Spleen (tissue), 13 donors: ENCODE measurements at places on chromosomes 3 and 15. TPM values are rescaled to one million over a fixed set of nuclear protein-coding genes. Genes with fewer than 3 reads are reported as not detected.

PLSCR4 gene
- 32.5 TPM for total RNA-seq

DNA sequence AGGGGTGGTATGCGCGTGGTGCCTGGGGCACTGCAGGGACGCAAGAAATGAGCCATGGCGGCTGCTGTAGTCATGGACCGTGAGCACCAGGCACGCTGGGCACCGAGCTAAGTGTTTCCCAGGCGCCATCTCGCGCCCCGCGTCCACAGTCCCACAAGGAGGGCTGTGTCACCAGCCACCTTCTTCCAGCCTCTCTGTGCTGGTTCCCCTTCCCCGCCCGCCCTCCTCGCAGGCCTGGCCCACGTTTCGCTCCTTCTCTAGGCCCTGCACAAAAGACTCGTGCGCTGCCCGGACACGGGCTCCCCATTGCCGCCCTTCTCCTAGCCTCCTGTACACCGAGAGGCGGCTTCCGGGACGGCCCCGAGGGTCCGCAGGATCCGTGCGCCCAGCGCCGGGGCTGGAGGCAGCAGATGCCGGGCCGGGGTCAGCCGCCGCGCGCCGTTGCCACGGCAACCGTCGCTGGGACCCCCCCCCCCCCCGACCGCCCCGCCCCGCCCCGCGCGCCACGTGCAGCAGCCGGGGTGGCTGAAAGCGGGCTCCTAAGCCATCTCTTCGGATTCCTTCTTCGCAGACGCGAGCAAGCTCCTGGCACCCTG, 113.4 kb downstream of the SRGAP3 start:
- no peak for DNase-seq

GRCh38 chr15:59180945-59181600, 25.6 kb upstream of the LDHAL6B start:
- no peak for DNase-seq

GRCh38 chr3:67648229-67648628, 6.2 kb downstream of the SUCLG2 start:
- DNase-seq, result no peak

SMCO1 gene
- not detected for total RNA-seq

DNA sequence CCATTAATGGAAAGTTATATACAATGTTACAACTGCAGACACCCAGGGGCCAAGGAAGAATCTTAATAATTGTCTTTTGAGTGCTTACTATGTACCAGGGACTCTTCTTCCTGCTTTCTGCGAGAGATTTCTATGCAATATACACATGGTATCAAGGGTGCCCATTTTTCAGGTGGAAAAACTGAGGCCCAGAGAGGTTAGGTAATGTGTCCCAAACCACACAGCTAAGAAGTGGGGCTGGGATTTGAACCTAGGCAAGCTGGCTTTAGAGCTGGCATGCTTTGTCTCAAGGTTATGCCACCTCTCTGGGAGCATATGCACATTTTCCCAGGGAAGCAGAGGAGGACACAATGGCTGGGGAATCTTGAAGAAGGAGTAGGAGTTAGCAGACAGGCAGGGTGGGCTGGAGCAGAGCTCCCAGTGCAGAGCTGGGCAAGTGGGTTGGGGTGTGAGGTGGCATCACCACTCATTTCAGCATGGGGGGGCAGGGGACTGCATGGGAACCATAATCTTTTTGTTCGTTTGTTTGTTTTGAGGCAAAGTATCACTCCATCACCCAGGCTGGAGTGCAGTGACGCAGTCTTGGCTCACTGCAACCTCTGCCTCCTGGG, 339.8 kb upstream of the LRRFIP2 start:
- DNase-seq, result no peak

SEMA6D gene
- 2.3 TPM for total RNA-seq

DNA sequence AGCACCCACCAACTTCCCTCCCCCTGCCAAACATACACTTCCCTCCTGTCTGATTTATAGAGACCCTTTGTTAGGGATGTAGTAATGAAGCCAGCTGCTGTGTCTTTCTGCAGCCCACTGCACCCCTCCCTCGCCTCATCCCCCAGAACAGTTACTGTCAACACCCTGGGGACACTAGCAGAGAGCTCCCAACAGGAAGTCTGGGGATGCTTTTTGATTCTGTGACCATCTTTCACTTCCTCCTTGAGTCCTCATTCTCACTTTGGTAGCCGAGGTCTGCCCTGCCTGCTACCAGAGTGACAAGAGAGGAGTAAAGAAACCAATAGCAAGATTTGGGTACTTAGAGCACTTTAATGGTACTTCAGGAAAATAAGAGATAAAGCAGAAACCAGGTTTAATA, 201.6 kb downstream of the SATB1 start:
- DNase-seq, result peak; percentile 74

CMTM7 gene
- 59.9 TPM for total RNA-seq

KY gene
- not detected for total RNA-seq

ASB14 gene
- total RNA-seq, result not detected

GRCh38 chr15:73051391-73051806, 864 bp upstream of the NEO1 start:
- no peak for DNase-seq

DNA sequence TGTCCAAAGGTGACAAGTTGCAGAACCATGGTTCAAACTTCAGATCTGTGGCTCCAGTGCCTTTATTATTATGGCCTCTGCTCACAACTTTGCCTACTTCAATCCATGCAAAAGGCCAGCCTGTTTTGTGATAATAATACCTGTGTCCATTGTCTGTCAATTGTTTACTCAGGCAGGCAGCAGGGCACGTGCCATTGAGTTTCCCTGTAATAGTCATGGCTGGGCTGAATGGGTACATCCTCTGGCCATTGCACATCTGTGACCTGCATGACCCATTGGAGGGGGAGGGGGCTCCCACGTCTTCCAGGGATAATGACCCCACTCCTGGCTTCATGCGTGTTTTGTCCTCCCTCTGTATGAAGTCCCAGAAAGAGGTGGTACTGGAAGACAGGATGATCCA, 215.4 kb downstream of the SSR3 start:
- no peak for DNase-seq

DNA sequence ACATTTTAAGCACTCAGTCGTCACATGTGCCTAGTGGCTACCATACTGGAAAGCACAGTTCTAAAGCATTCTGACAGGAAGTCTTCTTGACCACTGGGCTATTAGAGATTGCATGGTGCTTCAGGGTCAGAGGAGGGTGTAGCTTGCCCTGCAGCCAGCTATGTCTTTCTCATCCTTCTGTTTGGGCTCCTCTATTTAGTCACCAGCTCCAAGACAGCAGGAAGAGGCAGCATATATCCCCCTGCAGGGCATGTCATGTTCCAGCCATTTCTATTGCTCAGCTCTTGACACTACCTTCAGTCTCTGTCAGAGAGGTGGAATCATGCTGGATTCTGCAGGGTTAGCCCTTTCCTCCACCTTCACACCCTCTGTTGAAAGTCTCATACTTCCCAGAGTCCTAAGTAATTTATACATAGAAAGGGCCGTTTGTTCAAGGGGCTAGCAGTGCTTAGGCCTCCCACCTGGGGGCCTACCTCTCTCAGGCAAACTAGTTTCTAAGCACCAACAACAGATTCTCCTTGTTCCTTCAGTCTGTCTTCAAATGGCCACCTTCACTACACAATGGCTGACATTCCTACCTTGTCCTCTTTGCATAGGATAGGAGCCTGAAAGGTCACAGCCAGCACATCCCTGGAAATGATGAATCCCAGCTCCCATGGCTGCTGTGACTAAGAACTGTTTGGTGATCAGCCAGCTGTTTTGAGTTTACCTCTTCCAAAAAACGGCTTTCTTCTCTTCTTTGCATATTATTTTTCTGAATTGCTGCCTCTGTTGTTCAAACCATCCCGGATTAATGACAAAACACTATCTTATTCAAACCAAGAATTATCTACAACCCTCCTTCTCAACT, 115.7 kb upstream of the BFSP2 start:
- DNase-seq, result no peak

TRPM1 gene
- total RNA-seq, result not detected

DNA sequence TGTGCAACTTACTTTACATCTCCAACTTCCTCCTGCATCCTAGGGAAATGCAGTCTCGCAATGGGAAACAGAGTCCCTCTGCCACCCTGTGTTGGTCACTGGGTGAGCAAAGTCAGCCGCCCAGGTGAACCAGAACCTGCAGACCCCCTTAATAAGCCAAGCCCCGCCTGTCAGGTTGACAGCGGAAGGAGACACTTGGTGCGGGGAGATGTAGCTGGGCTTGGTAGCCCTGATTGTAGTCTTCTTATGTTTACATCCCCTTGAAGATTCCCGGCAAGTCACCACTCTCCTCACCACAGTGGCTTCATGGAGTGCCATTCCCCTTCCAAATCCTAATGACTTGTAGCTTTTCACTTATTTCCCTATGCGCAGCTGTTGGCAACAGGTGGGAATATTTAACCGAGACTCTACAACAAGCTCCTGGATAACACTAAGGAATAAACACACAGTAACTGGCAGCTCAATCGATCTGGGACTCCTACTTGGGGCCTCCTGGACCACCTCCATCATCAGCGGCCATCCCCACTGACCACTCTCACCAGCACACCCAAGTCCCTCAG, 17.7 kb upstream of the CLSTN2 start:
- no peak for DNase-seq

DNA sequence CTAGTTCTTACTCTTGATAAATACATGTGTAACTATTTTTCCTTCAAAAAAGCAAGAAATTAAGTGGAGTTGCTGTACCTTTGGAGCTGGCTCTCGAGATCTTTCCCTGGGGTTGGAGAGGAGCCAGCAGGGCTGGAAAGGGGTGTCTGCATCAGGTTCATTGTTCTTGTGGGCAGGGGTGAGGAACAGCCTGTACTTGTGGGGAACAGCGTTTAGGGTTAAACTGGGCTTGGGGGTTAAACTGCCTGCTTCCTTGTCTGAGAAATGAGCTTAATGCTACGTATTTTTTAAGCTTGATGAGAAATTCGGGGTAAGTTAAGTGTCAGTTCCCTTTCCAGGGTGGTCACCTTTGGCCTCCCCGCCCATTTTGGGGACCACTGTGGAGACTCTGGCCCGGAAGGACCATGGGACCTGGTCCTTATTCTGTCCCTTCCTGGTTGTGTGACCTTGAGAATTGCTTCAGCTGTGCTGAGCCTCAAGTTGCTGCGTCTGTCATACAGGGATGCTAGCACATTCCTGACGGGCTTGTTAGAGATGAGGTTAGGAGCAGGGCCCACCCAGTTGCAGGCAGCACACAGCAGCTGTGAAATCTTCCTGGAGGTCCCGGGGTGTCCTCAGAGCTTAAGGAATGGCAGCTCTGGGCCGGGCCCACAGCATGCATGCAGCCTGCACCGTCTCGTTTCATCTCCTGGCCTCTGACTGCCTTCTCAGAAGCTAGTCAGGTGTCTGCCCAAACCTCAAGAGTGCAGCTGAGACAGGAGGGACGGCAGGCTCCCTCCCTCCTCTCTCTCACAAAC, 11.6 kb downstream of the H1-8 start:
- no peak for DNase-seq

APPL1 gene
- 43.4 TPM for total RNA-seq

- DNase-seq, result no peak
Observed at GRCh38 chr3:128100161-128100560, 23.5 kb downstream of the RUVBL1 start.

- DNase-seq, result no peak
Observed at GRCh38 chr15:41416128-41416741, 660 bp upstream of the RTF1 start.

GABRG3 gene
- 1.6 TPM for total RNA-seq

DNA sequence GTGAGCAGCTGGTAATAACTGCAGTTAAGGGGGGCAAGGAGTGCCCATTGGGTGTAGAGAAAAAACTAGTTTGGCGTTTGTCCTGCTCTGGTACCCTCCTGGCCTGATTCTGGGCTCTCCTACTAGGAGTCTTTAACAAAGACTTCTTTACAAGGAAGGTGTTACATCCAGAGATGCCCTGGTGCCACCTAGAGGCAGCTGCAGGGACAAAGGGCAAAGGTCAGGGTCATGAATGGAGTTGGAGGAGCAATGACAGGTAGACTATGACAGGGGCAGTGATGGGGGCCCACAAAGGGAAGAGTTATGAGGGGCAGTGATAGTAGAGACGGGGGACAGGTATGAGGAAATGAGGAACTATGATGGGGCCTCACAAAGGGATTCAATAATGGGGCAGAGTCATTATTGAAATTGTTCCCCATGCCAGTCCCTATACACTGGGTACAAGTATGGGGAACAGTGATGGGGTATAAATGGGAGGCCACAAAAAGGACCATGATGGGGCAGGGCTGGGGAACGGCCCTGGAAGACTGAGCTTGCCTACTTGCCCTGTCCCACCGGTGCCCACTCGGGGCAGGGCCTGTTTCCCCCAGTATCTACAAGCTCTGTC, 7.9 kb downstream of the CCDC71 start:
- DNase-seq, result no peak

DNA sequence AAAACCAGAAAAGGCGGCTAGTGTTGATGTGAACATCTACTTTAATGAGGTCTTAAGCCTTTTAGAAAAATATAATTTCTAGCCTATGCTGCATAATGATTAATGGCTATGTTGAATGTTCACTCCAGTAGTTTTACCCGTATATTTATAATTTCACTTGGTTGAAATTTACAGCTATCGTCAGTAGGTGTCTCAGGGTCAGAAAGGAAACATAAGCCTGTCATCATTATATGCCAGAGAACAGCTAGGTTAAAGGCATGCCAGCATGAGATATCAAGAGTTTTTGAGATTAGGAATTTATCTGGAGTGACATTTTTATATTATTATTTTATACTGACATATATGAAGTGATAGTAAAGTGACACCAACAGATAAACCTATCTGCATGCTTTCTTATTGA, 904.1 kb downstream of the OTOL1 start:
- DNase-seq, result no peak

TUSC7 gene
- not detected for total RNA-seq

GRCh38 chr15:74855857-74856256, 12.9 kb upstream of the ULK3 start:
- DNase-seq, result no peak

- no peak for DNase-seq
Observed at GRCh38 chr15:83077491-83078230, 10.6 kb upstream of the BTBD1 start.

DNA sequence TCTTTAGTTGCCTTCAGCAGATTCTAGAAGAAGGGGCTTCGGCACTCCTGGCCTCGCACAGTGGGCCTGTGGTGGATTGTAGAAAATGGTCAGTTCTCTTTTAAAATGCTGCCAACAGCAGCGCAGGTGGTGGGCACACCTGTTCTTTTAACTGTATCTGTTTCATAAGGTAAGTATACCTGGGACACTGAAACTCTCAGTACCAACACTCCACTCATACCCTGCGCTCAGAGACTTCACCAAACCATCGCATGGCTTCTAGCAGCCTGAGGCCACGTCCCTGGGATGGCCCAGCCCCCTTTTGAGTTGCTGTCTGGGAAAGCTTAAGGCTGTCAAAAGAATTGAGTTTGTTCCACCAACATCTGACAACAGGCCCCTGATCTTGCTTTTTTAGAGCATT, 56.7 kb upstream of the MCF2L2 start:
- no peak for DNase-seq

GRCh38 chr15:65233696-65234095, 22.4 kb upstream of the CILP start:
- no peak for DNase-seq
